Stimulated activated naive CD8-positive, alpha-beta T cell treated with anti-CD3 and anti-CD28 coated beads, Interleukin-15, Interleukin-2, amounts not matched to agents 100 U/mL and 50 U/mL, for 24 hours (primary cell): ENCODE measurements at places on chromosomes 1 and 21.

GRCh38 chr1:245837718-245838117 is 669.4 kb downstream of the SMYD3 start:
- no peak for DNase-seq

DNA sequence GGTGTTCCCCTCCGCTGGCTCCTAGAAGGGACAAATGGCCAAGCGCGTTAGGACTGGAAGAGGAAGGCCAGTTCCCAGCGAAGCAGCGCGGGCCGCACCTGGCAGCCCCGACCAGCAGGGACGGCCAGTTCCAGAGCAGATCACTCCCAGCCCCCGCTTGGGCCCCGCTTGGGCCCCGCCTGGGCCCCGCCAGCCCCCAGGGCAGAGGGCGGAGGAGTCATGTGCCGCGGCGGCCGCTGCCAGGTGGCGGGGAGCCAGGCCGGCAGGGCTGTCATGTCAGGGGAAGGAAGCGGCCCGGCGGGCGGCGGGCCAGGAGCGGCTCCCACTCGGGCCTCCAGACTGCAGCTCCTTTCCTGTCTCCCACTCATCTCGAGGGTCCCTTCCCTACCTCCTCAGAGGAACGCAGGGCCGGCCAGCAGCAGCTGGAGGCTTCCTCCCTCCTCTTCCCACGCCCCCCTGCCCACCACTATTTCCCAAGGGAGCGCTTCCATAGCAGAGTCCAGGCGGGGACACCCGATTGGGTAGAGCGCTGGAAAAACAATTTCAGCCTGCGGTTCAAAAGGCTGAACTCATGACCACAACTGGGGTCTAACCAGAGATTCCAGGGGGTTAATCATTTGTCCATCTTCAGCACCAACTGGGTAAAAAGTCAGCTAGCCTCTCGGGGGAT is 16.5 kb downstream of the ZNF697 start:
- no peak for DNase-seq

GRCh38 chr21:46150073-46150472 is 5.3 kb downstream of the FTCD start:
- DNase-seq = no peak

GRCh38 chr1:213669964-213670691 is 317.6 kb upstream of the PROX1 start:
- no peak for DNase-seq

- no peak for DNase-seq
These were observed 78.7 kb downstream of the TYW3 start for GRCh38 chr1:74811436-74812179.

- no peak for DNase-seq
These were observed 26.7 kb downstream of the CDC7 start for GRCh38 chr1:91527266-91527765.
